ENCODE measurements at places on chromosomes 4 and X.

- no peak for DNase-seq
Observed at GRCh38 chrX:19539665-19540064, 24.4 kb upstream of the MAP3K15 start.

DNA sequence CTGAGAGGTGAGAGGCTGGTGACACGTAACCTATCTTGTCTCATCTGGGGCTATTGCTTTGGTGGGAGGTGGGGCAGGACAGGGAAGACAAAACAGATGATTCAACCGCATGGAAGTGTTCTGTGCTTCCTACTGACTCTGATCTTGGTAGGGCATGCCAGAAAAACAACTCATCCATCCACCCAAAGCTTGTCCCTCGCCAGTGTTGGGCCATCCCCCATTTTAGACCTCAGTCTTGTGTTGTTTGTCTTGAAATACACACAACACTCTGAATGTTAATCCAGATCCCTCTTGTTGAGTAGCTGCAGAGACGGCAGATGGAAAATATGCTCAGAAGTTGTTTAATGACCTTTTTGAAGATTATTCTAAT lies 377 bp downstream of the CHRNA9 start:
- peak; percentile 33 for DNase-seq

GRCh38 chr4:35982318-35982717 lies 262.0 kb downstream of the ARAP2 start:
- DNase-seq = no peak

- no peak for DNase-seq
Observed at GRCh38 chrX:53244610-53245009, 19.6 kb upstream of the KDM5C start.

GRCh38 chr4:74583089-74583700 lies 138.3 kb downstream of the AREG start:
- DNase-seq = no peak
